ENCODE measurements at places on chromosomes 5 and 9. TPM values are rescaled to one million over a fixed set of nuclear protein-coding genes. Genes with fewer than 3 reads are reported as not detected.

DNA sequence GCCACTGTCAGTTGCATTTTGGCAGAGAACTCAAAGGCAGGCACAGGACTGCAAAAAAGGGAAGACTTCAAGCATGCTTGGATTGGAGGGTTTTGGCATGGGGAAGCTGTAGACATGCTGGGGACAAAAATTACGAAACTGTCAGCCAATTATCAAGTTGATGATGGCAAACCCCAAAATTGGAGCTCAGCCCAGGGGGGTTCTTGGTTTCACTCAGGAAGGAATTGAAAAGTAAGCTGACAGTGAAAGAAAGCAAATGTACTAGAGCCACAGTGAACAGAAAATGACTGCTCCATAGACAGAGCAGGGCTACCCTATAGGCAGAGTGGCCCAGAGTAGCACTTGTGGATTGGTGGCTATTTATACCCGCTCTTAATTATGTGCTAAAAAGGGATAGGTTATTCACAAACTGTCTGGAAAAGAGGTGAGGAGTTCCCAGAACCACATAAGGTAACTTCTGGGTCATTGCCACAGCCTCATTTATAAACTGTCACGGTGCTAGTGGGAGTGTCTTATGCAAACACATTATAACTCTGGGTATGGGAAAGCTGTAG is 14.6 kb upstream of the CFAP95 start:
- peak; percentile 99 for DNase-seq

GRCh38 chr5:13998254-13998653 is 53.8 kb upstream of the DNAH5 start:
- DNase-seq: no peak

Gene HSD17B4
- 371 TPM for total RNA-seq

DNA sequence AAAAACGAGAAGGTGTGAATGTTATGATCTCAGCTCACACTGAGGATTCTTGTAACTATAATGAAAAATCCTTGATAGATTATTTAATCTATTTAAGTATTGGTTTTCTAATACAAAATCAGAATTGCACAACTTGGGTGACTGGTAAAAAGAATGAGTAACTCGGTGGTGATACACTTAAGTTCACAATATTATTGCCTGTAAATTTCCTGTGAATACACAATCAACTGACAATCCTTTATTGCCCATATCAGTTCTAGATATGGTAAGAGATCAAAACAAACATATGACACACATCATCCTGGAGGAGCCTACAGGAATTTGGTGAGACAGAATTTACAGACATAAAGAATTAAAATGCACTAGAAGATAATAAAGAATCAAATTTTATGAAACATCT is 14.1 kb upstream of the LURAP1L start:
- no peak for DNase-seq

GRCh38 chr5:133698259-133698554 is 85.9 kb upstream of the FSTL4 start:
- DNase-seq: no peak

- no peak for DNase-seq
Observed at GRCh38 chr5:180611140-180611850, 20.0 kb upstream of the SCGB3A1 start.

DNA sequence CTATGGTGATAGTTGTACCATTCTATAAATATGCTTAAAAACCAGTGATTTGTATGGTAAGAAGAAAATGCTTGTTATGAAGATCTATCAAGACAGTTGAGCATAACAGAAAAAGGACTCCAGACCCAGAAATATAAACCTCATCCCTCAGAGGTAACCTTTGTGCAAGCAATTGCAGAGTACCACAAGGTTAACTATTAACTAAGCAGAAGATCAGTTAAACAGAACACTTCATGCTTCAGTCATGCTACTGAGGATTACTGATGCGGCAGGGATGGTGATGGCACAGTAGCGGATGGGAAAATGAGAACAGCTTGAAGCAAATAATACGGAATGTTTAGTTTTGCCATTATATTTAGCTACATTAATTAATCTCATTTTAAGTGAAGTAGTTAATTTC is 45.5 kb downstream of the IARS1 start:
- no peak for DNase-seq

Gene PLPP7
- total RNA-seq: 1.8 TPM

DNA sequence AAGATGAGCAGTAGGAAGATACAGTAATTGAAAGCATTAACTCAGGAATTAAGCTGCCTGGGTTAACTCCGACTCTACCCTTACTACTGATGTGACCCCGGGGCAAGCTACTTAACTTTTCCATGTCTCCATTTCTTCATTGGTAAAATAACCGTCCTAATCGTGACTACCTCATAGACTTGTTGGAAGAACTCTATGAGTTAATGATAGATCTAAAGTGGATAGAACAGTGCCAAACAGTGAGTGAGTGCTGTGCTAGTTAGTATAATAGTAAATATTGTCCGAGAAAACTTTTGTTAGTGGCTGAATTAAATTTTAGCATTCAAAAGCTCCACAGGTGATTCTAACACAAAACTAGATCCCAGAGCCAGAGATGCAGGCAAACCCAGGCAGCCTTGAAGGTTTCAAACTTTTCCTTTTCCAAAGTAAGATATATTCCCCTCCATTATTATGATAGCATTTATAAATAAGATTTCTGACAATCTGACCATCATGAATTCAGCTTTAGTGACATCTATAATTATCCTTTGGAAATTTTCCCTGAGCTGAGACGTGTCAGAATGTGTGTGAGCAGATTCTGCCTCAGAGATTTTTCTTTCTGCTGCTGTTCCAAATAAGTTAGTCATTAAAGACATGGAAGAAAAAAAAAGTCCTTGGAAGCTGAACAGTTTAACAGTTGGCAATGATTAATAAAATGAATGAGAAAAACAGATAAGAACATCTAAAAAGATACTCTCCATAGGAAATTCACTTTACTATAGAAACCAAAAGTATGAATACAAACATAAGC is 369.5 kb downstream of the PRELID2 start:
- DNase-seq: no peak

- DNase-seq: peak; percentile 88
Observed at GRCh38 chr5:178434851-178435250, 155.3 kb downstream of the COL23A1 start.

GRCh38 chr5:58357121-58357520 is 102.8 kb downstream of the PLK2 start:
- no peak for DNase-seq

Measured in lung (tissue), 17 donors.